Stimulated activated CD8-positive, alpha-beta memory T cell treated with anti-CD3 and anti-CD28 coated beads, Interleukin-4, amount 100 ng/mL, for 24 hours (primary cell): ENCODE measurements at places on chromosomes 16 and 17.

- DNase-seq, result no peak
Observed at GRCh38 chr17:80187515-80187941, 17.7 kb downstream of the CARD14 start.

DNA sequence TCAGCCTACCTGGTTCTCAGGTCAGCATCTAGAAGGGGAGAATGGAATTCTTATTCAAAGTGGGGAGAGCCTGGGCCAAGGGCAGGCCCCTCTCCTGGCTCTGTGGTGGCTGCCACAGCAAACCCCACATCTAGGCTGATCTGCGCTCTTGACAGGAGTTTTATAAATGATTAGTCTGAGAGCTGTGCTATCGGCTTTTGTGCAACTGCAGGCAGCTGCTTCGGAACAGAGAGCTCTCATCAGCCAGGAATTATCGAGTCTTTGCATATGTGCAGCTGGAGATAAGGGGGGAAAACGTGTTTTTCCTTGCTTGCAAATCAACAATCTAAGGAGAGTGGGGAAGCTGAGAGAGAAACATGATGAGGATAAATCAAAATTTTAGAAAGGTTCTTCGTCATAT, 91.7 kb downstream of the HS3ST3A1 start:
- no peak for DNase-seq

GRCh38 chr16:19265380-19265930, 20.1 kb upstream of the CLEC19A start:
- DNase-seq, result no peak

DNA sequence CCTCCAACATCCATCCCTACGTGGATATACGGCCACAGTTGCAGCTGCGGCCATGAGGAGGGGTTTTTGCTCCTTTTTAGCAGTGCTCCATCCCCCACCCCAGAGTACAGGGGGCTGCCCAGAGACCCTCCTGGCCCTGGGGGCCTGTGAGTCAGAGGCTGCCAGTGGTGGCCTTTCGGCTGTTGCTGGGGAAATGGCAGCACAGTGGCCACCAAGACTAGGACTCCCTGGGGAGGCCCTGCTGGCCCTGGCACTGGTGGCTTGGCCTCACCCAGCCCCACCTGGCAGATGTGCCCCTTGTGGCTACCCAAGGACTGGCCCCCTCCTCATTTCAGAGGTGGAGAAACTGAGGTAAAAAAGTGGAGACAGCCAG, 29.1 kb downstream of the RAI1 start:
- no peak for DNase-seq

DNA sequence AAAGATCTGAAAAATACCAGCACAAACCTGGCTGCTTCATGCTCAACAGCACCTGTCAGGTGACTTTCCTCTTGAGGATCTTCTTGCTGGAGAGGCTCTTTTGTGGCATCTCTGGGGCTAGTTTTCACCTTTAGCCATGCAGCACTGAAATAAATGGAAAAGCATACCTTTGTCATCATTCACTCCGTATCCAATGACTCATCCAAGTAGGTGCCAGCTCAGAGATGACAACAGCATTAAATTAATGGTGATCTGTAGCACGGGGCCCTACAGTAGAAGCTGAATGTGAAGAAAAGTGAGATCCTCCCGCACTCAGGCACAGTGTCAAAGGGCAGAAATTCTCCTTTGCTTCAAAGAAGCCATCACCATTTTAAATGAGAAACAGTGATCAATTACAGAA, 32.2 kb downstream of the KIAA0753 start:
- DNase-seq, result no peak

DNA sequence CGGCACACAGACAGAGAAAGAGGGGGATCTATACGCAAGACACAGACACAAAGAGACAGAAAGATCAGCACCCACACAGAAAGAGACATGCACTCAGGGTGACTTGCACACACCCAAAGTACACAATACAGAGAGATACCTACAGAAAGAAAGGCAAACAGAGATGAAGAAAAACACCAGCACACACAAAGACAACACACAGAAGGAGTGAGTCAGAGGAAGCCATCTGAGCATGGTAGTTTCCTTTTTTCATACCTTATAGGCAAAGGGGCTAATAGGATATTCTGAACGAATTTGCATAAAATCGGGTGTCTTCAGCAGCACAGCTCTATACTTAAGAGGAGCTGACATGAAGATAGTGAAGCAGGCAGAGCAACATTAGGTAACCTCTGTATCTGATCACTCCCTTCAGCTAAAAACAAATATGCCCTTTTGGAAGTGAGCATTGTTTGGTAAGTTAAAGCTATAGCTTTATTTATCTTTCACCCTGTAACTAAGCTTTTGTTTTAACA, 198.6 kb downstream of the AATF start:
- no peak for DNase-seq

GRCh38 chr16:11169641-11170040, 86.4 kb downstream of the SOCS1 start:
- DNase-seq, result no peak

GRCh38 chr17:15175356-15175755, 89.8 kb downstream of the PMP22 start:
- no peak for DNase-seq

DNA sequence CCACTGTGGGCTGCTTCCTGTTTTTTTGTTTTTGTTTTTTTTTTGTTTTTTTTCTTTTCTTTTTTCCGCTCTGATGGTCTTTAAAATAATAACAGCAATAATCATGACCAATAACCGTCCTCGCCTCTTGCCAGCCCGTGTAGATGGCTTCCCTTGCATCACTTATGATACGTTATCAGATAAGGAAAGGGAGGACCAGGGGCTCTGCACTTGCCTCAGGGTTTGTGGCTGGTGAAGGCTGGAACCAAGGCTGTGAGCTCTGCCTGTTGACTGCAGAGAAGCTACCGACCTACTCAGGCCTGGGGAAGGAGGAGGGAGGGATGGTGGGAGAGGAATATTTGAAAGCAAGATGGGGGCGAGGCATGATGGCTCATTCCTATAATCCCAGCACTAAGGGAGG, 114.0 kb upstream of the SDK2 start:
- no peak for DNase-seq

- DNase-seq, result no peak
Observed at GRCh38 chr17:82767041-82767754, 15.3 kb downstream of the TBCD start.

DNA sequence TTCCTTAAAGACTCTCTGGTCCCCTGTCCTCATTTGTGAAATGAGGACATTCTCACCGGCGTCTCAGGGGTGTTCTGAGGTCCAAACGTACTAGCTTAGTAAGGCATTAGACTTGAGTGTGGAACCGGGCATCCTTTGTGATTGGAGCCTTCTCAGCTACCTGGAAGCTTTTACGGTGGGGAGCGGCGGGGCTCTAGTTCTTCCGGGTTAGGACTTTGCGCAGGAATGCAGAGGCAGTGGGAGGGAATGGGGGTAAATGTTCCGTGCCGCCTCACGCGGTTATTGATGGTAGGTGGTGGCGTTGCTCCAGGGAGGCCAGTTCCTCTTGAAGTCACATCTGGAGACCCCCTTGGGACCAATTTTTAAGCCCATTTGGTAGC, 113.6 kb downstream of the SNX29 start:
- no peak for DNase-seq

DNA sequence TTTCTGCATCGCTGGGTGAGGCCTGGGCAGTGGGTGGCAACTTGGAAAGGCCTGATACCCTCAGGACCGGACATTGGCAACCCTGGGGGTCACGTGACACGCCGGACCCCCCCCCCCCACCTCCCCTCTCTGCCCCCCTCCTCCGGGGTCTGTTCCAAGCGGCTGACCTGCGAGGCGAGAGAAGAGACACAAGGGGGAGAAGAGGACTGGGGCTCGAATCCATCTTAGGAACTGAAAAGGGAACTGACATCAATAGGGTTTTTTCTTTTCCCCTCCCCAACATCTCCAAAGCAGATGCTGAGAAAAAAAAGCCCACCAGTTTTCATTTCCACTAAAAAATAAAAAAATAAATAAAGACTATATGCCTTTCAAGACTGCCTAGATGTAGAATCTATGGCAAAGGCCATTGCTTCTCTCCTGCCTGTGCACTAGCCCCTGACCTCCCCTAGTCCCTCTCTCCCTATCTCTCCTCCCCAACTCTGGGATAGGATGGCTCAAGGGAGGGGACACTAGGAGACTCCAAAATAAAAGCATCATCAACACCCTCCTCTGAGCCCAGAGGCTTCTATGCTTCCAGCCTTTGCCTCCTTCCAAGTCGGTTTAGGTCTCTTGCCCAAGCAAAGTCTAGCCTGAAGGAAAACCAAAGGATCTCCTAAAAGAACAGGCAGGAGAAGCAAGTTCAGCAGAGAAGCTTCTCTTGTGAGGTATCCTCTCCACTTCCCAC, 7.7 kb upstream of the HOXB2 start:
- DNase-seq, result no peak

DNA sequence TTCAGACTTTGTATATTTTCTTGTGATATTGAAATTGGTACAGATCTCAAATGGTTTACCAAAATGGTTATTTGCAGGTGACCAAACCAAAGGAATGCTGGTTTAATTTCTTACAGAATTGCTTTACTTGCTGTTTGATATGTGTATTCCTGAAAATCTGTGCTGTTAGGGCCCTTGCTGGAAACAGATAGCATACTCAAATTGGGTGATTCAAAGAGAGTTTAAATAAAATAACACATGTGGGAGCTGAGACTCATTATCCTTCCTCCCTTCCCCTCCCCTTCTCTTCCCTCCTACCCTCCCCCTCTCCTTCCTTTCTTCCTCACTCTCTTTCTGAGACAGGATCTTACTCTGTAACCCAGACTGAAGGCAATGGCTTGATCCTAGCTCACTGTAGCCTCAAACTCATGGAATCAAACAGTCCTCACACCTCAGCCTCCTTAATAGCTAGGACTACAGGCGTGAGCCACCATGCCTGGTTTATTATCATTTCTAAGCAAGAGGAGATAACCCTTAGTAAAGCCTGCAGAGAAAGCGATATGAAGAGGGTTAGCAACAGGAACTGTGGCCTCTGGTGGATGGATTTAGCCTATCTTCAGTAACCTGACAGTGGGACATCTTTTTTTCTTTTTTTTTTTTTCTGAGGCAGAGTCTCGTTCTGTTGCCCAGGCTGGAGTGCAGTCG, 141.9 kb downstream of the BCAS3 start:
- DNase-seq, result no peak

- DNase-seq, result no peak
Observed at GRCh38 chr17:44970136-44970741, 2.1 kb upstream of the C1QL1 start.

GRCh38 chr16:16045879-16046278, 96.5 kb downstream of the ABCC1 start:
- DNase-seq, result no peak

GRCh38 chr16:85631802-85632393, 18.8 kb downstream of the GSE1 start:
- DNase-seq, result no peak

DNA sequence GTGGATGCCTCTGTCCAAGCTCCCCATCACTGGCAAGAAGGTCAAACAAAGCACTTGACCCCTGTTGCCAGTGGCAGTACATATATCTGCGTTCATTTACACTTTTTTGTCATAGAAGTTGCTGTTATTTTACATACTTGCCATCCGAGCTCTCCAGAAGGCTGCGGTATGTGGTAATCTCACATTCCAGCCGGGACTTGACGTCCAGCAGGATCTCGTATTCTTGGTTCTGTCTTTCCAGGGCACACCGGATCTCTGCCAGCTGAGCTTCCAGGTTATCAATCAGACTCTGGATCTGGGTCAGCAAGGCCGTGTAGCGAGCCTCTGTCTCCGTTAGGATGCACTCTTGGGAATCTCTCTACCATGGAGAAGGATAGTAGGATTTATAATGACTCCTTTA, 6.6 kb downstream of the KRT39 start:
- no peak for DNase-seq

DNA sequence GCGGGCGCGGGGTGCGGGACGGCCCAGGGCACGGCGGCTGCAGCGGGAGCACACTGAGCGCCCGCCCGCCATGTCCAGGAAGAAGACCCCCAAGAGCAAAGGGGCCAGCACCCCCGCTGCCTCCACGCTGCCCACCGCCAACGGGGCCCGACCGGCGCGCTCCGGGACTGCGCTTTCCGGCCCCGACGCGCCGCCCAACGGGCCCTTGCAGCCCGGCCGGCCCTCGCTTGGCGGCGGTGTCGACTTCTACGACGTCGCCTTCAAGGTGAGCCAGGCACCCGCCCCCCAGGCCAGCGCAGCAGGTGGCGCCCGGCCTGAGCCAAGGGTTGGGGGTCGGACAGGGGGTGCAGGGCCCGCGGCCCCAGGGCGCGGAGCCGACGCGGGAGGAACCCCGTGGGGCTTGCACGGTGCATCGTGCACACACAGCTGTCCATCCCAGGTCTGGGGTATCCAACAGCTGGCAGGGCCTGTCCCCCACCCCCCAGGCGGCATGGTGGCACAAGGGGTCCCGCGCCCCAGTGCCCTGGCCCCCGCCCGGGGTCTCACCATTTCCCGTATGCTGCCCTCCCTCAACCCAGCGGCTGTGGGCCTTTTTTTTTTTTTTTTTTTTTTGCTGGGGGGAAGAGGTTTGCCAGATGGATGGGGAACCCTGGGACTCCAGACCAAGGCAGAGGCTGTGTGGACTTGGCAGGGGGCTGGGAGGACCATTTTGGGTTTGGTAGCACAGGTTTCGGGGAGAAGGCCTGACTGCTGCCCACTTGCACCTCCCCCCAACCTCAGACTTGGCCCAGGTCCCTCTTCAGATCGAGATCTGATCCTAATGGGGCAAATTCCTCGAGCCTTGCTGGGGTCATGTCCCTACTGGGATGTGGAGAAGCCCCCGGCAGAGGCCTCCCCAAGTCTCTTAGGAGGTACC, 547 bp downstream of the RAB26 start:
- no peak for DNase-seq

DNA sequence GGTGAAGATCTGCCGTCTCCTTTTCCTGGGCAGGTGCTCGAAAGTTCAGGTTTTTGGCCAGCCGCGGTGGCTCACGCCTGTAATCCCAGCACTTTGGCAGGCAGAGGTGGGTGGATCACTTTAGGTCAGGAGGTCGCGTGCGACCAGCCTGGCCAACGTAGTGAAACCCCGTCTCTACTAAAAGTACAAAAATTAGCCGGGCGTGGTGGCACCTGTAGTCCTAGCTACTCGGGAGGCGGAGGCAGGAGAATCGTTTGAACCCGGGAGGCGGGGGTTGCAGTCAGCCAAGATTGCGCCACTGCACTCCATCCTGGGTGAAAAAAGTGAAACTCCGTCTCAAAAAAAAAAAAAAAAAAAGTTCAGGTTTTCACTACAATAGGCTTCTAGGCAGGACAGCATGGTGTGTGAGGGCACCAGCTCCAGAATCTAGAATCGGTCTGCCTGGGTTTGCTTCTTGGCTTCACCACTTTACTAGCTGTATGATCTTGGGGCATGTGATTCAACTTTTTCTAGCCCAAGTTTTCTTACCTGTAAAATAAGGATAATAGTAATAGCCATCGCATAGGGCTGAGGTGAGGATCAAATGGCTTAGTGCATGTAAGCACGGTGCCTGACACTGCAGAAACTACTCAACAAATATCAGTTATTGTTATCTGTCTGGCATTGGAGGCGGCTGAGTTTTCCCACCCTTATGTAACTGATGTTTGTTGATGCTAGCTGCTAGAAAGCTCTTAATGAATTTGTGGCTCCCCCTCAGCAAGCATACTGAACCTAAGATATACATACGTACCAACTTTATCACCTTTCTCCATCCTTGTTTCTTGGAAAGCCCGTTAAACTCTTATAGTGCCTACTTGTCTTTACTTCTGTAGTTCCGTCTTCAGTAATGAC, 1.3 kb downstream of the PSMD12 start:
- DNase-seq, result no peak

- no peak for DNase-seq
Observed at GRCh38 chr16:473046-474043, 47.9 kb downstream of the RAB11FIP3 start.

- no peak for DNase-seq
Observed at GRCh38 chr17:56393156-56393555, 200.3 kb upstream of the NOG start.
